Left ventricle myocardium inferior (tissue), 1 donor: ENCODE measurements at places on chromosomes 12 and 14. TPM values are rescaled to one million over a fixed set of nuclear protein-coding genes. Genes with fewer than 3 reads are reported as not detected.
A peak's percentile ranks its signal among the peaks of the same experiment; 100 is the strongest.

DNA sequence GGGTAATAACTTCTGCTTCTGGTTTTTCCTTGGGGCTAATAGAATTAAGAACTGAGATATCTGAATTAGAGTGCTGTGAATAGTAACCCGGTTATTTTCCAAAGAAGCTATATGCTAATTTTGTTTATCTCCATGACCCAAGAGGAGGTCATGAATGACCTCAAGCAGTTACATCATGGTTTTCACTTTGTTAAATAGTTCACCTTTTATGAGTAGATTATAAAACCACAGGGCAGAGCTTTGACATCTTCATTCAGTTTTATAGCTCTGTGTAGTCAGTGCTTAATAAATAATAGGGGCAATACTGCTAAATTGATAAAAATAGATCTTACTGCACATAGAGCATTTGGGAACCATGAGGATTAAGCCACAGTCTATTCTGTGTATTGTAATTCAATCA, 462.2 kb downstream of the LRIG3 start:
- DNase-seq, result no peak
- no peaks in the 10 kb centered on the region for H3K27me3 ChIP-seq
- no peak overlapping the region for H3K27ac ChIP-seq
- no peaks in the 10 kb centered on the region for H3K4me1 ChIP-seq
- no peak overlapping the region for H3K4me3 ChIP-seq
- no peaks in the 10 kb centered on the region for H3K36me3 ChIP-seq

DNA sequence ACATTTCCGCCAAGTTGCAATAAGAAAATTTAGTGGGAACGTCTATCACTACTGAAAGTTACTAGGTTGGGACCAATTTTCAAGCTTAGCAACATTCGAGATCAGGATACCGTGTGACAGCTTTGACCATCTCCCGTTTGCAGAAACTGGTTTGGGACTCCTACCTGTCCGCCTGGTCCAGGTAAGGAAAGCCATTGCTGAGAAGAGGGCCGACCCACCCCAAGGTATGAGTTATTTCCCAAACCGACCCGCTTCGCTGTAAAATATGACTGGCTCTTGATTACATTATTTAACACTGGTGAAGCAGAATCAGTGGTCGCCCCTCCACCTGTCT, 271 bp downstream of the DNAI7 start:
- no peaks in the 10 kb centered on the region for H3K27me3 ChIP-seq
- peak overlapping the region; percentile 96 for H3K27ac ChIP-seq
- no peak for DNase-seq

DNA sequence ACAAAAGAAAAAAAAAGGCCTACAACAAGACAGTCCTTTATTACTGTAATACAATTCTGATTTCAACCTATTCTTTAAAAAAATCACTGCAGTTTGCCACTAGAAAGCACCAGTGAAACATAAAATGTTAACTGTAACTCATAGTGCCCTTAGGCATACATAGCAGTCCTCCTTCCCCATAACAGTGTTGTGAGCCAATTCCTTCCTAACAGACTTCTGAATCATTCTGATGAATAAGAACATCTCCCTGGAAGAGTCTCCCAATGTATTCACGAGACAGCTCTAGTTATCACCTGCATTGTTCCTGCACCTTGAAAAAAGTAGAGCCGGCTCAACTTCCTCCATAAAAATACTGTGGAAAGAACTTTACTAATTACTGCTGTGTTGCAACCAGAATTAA, 213.6 kb upstream of the FSCB start:
- no peak for DNase-seq
- no peaks in the 10 kb centered on the region for H3K27me3 ChIP-seq
- no peak overlapping the region for H3K4me3 ChIP-seq

DNA sequence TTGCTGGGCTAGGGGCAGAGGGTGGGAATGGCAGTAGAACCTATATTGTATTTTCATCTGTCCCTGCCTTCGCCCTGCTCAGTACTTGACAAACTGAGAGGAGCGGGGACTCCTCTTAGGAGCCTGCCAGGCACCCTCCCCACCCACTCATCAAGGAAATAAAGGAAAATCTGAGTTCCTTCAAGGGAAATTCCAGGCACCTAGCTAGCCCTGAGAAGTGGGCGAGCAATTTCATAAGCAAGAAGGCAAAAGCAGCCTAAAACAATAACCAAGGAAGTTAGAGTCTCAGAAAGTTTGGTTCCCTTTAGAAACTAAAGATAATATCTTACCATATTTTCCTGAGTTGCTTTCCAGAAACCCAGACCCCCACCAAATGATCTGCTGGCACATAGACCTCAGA, 10.6 kb upstream of the PLEKHD1 start:
- H3K4me3 ChIP-seq, result no peak overlapping the region
- H3K4me1 ChIP-seq, result no peaks in the 10 kb centered on the region

DNA sequence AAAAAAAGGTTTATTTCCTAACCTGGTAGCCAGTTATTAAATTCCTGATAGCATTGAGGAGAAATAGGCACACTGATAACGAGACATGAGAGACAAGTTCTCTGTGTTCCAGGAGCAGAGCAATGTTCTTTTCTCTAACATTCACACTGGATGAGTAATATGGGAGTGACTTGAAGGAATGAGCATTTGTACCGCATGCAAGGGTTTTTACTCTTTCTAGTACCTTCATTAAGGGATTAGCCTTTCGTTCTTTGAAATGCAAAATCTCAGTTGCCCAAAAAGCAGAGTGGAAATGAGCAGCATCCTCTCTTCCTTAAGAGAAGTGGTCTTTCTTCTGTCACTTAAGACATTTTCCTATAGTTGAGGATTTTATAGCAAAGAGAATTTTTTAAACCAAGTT, 54.7 kb downstream of the FGD4 start:
- peaks cover 75% of the 10 kb centered on the region for H3K4me1 ChIP-seq

- peaks cover 52% of the 10 kb centered on the region for H3K4me1 ChIP-seq
- H3K27ac ChIP-seq, result no peak overlapping the region
- no peaks in the 10 kb centered on the region for H3K27me3 ChIP-seq
- no peaks in the 10 kb centered on the region for H3K36me3 ChIP-seq
- H3K4me3 ChIP-seq, result no peak overlapping the region
Measured at GRCh38 chr12:65205886-65206285, 36.5 kb downstream of the LEMD3 start.

DNA sequence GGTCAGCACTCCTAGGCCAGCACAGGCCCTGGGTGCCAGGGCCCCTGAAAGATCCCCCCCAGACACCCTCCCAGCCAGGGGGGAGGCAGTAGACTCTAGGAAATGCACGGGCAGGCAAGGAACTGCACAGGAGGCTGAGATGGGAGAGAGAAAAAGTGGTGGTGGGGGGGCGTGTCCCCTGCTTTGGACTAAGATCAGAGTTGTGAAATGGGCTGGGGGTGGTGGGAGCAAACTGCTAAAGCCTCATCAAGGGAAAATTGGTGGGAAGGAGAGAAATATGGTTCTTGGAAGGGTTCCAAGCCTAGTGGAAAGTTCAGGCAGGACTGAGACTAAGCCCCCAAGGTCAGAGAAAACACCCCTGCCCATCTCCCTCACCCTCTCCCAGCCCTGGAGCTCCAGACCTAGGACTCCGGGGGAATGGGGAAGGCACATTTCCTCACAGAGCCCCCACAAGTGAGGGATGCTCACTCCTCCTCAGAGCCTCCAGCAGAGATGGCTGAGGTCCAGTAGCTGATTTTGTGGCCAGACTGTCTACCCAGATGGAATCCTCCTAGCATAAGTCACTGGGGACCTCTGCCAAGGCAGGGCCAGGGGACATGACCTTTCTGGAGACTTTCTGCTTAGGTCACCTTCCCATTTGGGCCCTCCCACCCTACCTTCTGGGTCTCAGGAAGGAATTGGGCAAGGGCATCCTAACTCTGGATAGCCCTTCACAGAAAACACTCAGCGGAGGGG, 29.8 kb downstream of the FIGNL2 start:
- peaks cover 65% of the 10 kb centered on the region for H3K27me3 ChIP-seq
- no peak for DNase-seq
- no peak overlapping the region for H3K4me3 ChIP-seq
- H3K36me3 ChIP-seq, result no peaks in the 10 kb centered on the region
- no peak overlapping the region for H3K27ac ChIP-seq
- peaks cover 30% of the 10 kb centered on the region for H3K4me1 ChIP-seq

GRCh38 chr14:102945346-102946130, 23.1 kb downstream of the AMN start:
- H3K4me3 ChIP-seq, result no peak overlapping the region
- no peaks in the 10 kb centered on the region for H3K27me3 ChIP-seq
- H3K36me3 ChIP-seq, result peaks cover 93% of the 10 kb centered on the region
- peaks cover 30% of the 10 kb centered on the region for H3K4me1 ChIP-seq
- DNase-seq, result no peak

DNA sequence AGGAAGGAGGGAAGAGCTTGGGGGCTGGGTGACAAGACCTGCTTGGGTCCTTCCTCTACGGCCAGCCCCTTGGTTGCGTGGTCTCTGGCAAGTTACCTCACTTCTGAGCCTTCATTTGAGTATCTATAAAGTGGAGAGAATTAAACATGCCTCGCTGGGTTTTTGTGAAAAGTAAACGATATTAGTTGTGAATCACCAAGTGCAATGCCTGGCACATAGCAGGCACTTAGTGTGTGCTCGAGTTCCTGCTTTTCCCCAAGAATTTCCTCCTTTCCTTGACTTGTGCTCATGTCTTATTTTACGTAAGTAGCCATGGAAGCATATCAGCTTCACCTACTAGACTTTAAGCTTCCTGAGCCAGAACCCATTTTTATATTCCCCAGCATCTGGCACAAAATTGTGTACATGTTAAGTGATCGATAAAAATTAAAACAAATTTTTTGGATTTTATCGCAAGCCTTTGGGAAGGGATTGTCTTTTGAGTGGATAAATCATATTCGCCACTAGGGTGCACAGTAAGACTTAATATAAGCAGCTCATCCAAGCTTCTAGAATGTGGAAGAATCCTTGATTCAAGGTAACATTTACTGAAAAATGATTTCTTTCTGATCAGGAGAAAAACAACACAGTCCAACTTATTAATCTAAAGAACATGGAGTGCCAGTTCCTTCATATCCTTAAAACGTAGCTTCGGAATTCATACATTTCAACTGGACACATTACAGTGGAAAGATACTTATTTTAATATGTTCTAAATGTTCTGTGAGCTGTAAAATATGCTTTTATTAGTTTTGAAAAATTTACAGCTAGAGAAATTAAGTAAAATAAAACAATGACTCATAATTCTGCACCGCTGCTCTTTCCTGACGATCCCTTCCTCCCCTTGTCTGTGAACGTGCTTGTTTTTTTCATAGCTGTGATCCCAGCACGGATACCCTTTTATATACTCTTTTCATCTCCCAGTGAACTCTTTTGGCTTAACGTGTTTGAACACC, 62.0 kb downstream of the SLC25A47 start:
- H3K4me3 ChIP-seq, result no peak overlapping the region
- H3K36me3 ChIP-seq, result peaks cover 16% of the 10 kb centered on the region
- DNase-seq, result no peak
- H3K27ac ChIP-seq, result no peak overlapping the region

DNA sequence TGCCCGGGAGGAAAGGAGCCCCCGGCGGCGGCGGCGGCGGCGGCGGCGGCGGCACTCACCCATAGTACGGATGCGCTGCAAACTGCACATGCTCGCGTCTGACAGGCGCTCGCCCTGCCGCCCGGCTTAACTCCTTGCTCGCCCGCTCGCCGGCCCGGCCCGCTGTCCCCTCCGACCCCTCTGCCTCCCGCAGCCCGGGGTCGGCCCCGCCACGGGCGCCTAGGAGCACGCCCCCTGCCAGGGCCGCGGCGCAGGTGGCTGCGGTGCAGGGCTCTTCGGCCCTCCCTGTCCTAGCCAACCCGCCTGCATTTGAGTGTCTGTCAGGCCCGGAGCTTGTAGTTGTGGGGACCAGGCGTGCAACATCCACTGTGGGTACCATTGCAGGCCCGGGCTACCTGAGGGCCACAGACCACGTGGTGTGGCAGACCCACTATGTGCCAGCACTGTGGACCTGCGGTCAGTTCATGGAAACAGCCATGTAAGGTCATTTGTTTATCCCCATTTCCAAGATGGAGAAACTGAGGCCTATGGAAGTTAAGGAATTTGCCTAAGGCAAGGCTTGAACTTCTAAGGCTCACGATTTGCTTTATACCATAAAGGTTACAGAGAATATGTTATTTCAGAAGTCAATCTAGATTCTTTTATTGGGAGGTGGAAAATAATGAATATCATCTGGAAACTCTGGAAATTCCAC, 17.6 kb upstream of the PLEKHH1 start:
- H3K36me3 ChIP-seq, result no peaks in the 10 kb centered on the region
- H3K4me3 ChIP-seq, result peak overlapping the region; percentile 86
- peaks cover 25% of the 10 kb centered on the region for H3K27me3 ChIP-seq
- H3K4me1 ChIP-seq, result peaks cover 24% of the 10 kb centered on the region

DNA sequence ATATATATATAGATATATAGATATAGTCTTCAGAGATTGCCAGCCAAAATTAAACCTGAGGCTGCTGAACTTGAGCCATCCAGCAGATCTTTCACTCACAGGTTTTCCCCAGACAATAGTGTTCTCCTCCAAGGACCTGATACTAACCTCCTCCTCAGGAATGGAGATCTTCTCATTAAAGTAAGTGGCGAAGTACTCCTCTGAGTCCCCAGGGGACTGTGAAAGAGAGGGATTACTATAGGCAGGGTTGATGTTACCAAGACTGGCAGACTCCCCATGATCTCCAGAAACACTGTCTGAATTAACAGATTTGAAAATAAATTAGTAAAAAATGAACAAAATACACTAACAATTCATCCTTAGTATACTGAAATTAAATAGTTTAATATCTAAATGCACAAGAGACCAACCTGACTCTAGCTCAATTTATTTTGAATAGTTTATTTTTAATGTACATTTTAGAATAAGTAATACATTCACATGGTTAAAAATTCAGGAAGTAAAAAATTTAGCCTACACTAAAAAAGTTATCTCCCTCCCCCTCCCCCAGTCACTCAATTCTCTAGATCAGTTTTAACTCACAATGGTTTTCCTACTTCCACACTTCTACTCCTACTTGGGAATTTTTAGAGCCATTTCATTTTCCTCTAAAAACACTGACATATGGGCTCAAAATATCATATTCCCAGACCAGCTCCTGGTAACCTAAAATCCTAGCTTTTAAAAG, 17.7 kb downstream of the SLC11A2 start:
- peak overlapping the region; percentile 55 for H3K4me3 ChIP-seq
- no peak for DNase-seq
- H3K27ac ChIP-seq, result peak overlapping the region; percentile 75

The NRIP2 gene
- total RNA-seq, result 1.2 TPM
